IPS DF 19.7 (cell line): ENCODE measurements at places on chromosomes 3 and 15.

- no peak for DNase-seq
Observed at GRCh38 chr3:178267158-178267844, 268.9 kb upstream of the KCNMB2 start.

DNA sequence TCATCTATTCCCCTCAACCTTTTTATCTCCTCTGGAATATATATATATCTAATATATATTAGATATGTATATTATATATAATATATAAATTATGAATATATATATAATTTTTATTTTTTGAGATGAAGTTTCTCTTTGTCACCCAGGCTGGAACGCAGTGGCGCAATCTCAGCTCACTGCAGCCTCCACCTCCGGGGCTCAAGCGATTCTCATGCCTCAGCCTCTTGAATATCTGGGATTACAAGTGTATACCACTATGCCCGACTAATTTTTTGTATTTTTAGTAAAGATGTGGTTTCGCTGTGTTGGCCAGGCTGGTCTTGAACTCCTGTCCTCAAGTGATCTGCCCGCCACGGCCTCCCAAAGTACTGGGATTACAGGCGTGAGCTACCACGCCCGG lies 22.2 kb downstream of the PXYLP1 start:
- DNase-seq: no peak

DNA sequence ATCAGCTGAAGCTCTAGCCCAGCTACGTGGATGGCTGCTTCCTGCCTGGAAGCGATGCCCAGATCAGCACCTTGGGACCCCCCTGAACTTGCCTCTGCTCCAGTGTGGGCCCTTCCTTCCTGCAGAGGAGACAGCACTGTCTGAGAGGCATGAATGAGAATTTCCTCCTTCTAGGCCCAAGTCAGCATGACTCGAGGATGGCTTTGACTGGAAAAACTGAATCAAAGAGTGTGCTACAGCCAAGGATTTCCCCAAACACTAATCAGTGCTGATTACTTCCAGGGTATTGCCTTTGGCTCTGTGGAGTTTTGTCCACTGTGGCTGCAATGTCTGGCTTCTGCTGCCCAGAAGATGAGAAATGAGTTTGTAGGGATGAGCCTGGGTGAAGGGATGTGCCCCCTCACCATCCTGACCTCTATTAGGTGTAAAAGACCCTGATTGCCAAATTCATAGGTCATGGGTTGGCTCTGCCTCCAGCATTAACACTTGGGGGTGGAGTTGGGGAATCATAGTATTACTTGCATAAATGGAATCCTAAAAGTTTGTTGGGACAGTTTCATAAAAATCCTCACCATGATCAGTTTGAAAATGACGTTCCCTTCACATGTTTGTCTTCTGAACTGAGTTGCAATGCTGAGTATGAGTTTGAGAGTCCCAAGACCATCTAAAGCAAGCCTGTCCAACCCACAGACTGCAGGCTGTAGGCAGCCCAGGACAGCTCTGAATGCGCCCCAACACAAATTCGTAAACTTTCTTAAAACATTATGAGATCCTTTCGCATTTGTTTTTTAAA lies 36.7 kb downstream of the FLNB start:
- DNase-seq: no peak

DNA sequence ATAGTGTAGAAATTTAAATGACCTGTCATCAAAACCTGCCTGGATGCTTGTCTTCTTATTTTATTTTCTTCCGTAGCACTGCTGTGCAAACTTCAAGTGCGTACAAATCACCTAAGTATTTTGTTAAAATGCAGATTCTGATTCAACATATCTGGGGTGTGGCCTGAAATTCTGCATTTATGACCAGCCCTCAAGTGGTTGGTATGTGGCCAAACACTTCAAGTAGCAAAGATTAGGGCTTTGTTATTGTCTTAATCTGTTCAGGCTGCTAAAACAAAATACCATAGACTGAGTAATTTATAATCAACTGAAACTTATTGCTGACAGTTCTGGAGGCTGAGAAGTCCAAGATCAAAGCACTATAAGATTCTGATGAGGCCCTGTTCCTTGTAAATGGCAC lies 97.6 kb upstream of the LRRC3B start:
- DNase-seq: no peak

- no peak for DNase-seq
Observed at GRCh38 chr3:140830391-140830790, 111.2 kb upstream of the SLC25A36 start.

GRCh38 chr3:147413686-147414389 lies 4.7 kb downstream of the ZIC1 start:
- no peak for DNase-seq

- DNase-seq: no peak
Observed at GRCh38 chr15:49627407-49627877, 6.6 kb downstream of the DTWD1 start.

- no peak for DNase-seq
Observed at GRCh38 chr15:56910801-56911200, 7.6 kb upstream of the TCF12 start.

- DNase-seq: no peak
Observed at GRCh38 chr15:83892498-83892897, 238.6 kb downstream of the ADAMTSL3 start.

- DNase-seq: no peak
Observed at GRCh38 chr3:56937580-56937979, 122.9 kb upstream of the SPATA12 start.

DNA sequence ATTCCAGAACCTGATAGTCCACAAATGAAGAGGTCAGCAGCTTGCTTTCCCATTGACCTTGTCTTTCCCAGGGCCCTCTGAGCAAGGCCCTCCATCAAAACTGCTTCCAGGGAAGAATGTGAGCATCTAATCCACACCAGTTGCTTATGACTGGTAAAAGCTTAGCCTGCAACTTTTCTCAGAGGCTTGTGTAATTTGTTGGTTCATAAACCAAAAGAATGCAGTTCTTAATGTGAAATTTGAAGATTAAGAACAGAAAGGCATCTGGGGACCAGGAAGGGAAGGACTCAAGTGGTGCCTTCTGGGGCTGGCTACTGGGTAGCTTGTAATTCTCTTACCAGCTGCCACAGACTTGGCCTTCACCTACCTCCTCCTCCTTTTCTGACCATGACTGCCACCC lies 60.9 kb upstream of the EIF1B start:
- DNase-seq: no peak

- DNase-seq: no peak
Observed at GRCh38 chr3:72891053-72891855, 3.4 kb downstream of the GXYLT2 start.
